ENCODE measurements at places on chromosomes 1 and 21.

- no peak for DNase-seq
These were observed 21.6 kb downstream of the PLXNA2 start for GRCh38 chr1:208222376-208223126.

GRCh38 chr1:77900687-77901293, 12.4 kb downstream of the NEXN start:
- no peak for DNase-seq

DNA sequence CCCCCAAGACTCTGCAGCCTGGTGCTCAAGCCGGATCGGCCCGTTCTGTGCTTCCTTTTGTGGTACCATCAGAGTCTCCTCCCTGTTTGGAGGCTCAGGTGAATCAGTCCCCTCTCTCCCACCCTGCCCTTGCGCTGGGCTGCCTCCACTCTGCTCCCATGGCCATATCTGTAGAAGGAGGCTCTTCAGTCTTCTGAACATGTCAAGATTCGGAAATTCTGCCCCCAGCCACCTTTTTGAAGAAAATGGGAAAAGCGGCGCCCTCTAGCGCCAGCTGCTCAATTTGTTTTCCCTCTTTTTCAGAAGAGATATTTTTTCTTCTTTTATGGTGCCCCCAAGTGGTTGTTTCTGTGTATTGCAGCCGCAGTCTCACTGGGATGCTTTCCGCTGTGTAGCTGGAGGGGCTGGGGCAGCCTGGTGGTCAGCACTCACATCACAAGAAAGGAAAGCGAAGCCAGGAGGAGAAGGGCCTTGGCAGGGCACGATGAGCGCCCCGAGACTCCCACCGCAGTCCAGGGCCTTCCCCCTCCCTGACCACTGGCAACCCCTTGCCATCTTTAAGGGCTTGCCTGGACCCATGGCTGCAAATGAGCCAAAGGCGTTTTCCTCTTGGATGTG, 58.4 kb upstream of the CACNA1E start:
- DNase-seq, result peak; percentile 49

- DNase-seq, result peak; percentile 97
These were observed 26.7 kb downstream of the TSPAN2 start for GRCh38 chr1:115062542-115063004.

- DNase-seq, result peak; percentile 33
These were observed 35.4 kb downstream of the QSOX1 start for GRCh38 chr1:180190091-180190490.

- DNase-seq, result no peak
These were observed 22.7 kb upstream of the EYA3 start for GRCh38 chr1:28111157-28111556.

DNA sequence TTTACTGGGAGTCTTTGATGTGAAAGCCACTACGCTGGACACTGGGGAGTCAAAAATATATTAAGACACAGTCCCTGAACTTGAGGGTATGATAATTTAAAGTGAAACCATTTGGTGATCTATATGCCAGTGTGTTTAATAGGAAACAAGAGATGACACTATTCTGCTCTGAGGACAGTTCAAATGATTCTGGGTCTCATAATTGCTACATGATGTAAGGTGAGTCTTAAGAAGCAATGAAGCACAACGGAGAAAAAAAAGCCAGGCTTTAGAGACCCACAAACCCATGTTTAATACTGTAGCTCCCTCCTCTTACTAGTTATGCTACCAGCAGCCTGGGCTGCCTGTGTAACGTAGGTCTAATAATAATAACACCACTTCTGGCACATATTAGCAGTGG, 14.2 kb upstream of the LRRC8D start:
- no peak for DNase-seq

- DNase-seq, result peak; percentile 48
These were observed 19.2 kb upstream of the PEF1 start for GRCh38 chr1:31663622-31664452.

GRCh38 chr1:17763995-17764394, 8.9 kb downstream of the ACTL8 start:
- DNase-seq, result no peak

Data from central memory CD8-positive, alpha-beta T cell (primary cell).